Lower leg skin (tissue), 4 donors: ENCODE measurements at places on chromosomes 11 and 22.
A peak's percentile ranks its signal among the peaks of the same experiment; 100 is the strongest.

GRCh38 chr11:26144291-26144690, 187.6 kb upstream of the ANO3 start:
- DNase-seq: no peak

- no peak for DNase-seq
These were observed 58.6 kb downstream of the UVRAG start for GRCh38 chr11:75873417-75874221.

- no peak for DNase-seq
These were observed 101.8 kb upstream of the GAL start for GRCh38 chr11:68582416-68583040.

- DNase-seq: no peak
These were observed 4.1 kb downstream of the SYT13 start for GRCh38 chr11:45282081-45282480.

- no peak for DNase-seq
These were observed 993.4 kb upstream of the FAT3 start for GRCh38 chr11:91231226-91231625.

DNA sequence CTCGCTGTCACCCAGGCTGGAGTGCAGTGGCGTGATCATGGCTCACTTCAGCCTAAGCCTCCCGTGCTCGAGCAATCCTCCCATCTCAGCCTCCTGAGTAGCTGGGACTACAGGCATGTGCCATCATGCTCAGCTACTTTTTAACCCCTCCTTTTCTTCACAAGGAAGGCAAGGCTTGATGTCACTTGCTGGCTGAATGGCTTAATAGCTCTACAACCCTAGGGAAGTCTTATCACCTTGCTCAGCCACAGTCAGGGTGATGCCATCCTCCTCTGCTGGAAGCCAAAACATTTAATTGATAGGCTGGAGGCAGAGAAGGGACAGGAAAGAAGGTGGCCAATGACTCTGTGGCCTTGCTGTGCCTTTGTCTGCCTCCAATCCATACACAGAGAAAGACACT, 131.9 kb downstream of the MED15 start:
- DNase-seq: no peak

DNA sequence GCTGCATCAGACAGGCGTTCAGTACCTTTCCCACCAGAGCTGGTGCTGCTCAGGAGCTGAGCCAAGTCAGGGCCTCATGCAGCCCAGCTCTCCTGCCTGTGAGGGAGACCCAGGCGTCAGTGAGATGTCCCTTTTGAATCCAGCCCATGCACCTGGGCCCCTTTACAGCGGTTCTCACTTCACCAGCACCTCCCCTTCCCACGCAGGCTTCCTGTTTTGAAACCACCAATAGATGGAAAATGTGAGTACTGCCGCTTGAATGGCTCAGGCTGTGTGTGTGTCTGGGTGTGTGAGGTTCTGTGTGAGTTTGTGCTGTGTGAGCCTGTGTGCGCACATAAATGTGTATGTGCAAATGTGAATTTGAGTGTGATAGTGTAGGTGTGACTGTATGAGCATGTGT, 88.4 kb downstream of the UBASH3B start:
- peak; percentile 88 for DNase-seq

DNA sequence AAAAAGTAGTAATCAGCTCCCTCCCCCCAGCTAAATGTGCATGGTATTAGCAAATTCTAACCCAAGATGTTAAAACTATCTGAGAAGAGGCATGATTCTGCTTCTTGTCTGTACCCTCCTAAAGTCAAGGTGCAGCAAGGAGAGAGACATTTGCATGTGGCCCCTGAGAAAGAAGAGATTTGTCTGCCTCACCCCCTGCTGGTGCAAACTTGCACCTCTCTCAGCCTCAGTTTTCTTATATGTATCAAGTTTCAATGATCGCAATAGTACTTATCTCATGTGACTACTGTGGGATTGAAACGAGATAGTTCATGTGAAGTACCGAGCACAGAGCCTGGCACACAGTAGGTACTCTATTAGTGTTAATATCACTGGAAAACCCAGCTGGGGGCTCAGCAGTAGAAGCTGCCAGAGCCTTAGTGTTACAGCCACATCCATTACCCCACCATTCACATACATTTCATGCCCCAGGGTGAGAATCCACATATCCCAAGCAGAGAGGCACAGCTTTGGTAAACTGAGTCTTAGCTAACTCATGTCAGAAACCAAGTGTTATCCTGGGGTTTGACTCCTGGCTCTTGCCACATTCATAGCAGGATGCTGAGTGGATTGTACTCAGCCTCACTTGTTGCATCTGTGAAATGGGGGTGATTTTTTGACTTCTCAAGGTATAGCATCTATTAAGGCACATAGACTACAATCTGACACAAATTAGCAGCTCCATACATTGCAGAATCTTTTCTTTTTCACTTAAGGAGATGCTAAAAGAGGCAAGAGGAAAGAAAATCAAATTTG, 24.9 kb downstream of the CD44 start:
- DNase-seq: no peak

GRCh38 chr11:73262851-73263495, 9.2 kb upstream of the P2RY6 start:
- DNase-seq: no peak

GRCh38 chr11:91773090-91773489, 451.5 kb upstream of the FAT3 start:
- no peak for DNase-seq

DNA sequence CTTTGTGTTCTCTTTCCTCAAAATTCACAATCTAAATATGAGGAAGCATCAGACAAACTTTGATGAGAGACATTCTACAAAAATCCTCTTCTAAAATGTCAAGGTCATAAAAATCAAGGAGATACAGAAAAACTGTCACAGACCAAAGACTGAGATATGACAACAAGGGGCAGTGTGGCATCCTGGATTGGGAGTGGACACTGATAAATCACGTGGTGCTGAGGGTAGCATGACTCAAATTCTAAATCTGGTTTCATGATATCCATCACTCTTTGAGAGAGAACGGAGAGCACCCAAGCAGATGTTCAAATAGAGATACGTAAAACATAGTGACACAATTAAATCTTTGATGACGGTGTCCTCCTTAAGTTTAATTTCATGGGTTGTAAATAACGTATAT, 13.0 kb upstream of the CARD18 start:
- no peak for DNase-seq

- DNase-seq: no peak
These were observed 339.1 kb upstream of the B3GAT1 start for GRCh38 chr11:134751031-134751585.

GRCh38 chr11:130102301-130103249, 32.9 kb downstream of the APLP2 start:
- DNase-seq: peak; percentile 41

GRCh38 chr11:28447226-28447625, 339.0 kb downstream of the METTL15 start:
- no peak for DNase-seq

DNA sequence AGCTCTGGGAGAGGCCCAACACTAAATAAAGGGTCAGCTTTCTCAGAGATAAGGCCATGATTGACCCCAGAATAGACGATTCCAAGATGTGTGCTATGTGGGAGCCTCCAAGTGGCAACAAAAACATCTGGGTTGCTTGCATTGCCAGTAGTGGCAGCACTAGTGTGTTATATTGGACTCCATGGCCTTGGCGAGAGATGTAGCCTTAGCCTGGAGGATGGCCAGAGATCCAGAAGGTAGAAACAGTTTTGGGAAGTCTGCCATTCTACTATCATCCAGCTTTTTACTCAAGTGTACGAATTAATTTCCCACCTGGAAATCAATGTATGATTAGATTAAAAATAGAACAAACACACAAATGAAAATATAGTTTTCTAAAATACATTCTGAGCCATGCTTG, 3.0 kb downstream of the OR8D4 start:
- DNase-seq: no peak

DNA sequence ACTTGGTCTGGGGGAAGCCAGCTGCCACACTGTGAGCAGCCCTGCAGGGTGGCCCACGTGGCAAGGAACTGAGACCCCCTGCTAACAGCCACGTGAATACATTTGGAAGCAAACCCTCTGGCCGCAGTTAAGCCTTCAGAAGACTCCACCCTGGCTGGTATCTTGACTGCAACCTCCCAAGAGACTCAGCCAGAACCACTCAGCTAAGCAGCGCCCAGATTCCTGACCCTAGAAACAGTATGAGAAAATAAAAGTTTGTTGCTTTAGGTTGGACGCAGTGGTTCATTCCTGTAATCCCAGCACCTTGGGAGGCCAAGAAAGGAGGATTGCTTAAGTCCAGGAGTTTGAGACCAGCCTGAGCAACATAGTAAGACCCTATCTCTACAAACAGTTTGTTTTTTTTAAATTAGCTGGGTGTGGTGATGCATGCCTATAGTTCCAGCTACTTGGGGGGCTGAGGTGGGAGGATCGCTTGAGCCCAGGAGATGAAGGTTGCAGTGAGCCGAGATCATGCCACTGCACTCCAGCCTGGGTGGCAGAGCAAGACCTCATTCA, 8.7 kb downstream of the ZMAT5 start:
- DNase-seq: no peak

DNA sequence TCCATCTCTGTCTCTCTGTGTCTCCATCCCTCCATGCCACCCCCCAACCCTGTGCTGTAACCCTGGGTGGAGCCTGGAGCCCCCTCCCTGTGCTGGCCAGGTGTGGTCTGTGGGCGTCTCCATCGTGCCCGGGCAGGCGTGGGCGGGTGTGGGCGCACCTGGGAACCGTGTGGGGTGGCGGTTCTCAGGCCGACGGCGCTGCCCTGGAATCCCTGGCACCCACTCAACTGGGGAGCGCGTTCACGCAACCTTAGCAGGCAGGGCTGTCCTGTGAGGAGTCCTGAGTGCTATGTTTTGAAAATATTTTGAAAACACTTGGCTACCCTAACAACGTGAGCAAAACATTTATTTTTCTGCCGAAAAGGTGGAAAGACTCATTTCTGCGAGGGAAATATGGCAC, 4.7 kb downstream of the TNNT3 start:
- DNase-seq: no peak

GRCh38 chr22:20464096-20464614, 26.5 kb upstream of the SCARF2 start:
- no peak for DNase-seq

- DNase-seq: no peak
These were observed 122.3 kb downstream of the BRD1 start for GRCh38 chr22:49705216-49705971.

DNA sequence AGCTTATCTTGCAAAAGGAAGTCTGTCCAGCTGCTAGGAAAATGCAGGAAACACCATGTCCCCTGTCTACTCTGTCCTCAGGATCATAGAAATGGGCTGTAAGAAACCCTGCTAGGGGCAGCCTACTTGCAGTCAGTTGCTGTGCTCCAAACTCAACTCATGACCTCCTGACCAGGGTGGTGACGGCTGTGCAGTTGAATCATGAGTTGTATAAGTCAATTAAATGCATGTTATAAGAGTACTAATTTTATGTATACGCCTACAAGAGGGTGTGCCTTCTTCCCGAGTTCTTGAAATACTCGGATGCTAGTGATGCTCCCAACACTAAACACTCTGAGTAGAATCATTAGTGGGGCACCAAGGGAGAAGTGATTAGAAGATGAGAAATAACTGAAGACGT, 776.4 kb downstream of the OPCML start:
- DNase-seq: no peak

- no peak for DNase-seq
These were observed 1.2 kb upstream of the DUSP8 start for GRCh38 chr11:1573077-1573902.

GRCh38 chr11:131579932-131580387, 209.5 kb downstream of the NTM start:
- DNase-seq: no peak

- no peak for DNase-seq
These were observed 558.3 kb downstream of the BRD1 start for GRCh38 chr22:49269371-49269770.

DNA sequence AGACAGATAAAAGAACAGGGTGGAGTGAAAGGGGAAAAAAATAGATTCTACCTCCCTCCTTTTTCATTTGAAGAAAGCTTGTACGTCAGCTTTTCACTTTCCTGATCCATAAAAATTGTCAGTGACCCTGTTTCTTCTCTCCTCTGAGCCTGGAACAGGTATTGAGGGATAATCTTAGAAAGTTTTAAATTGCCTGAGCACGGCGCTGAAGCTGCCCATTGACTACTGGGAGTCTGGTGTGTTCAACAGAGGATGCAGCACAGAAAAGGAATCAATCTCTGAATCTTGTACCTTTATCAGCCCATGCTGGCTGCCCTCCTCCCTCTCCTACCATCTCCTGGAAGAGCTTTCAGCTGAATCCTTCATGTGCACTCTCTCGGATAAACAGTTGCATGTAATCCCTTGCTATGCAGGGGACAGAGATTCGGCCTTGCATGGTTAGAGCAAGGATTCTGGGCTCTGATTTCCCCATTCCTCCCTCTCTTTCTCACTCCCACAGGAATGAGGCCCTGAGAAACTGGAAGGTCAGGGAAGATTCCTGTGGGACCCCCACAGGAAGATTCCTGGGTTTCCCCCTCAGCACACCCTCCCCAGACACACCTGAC, 162.4 kb upstream of the SYN3 start:
- no peak for DNase-seq

GRCh38 chr11:61092280-61092766, 10.0 kb upstream of the CD5 start:
- no peak for DNase-seq

- no peak for DNase-seq
These were observed 1154.6 kb downstream of the JRKL start for GRCh38 chr11:97544431-97544830.

DNA sequence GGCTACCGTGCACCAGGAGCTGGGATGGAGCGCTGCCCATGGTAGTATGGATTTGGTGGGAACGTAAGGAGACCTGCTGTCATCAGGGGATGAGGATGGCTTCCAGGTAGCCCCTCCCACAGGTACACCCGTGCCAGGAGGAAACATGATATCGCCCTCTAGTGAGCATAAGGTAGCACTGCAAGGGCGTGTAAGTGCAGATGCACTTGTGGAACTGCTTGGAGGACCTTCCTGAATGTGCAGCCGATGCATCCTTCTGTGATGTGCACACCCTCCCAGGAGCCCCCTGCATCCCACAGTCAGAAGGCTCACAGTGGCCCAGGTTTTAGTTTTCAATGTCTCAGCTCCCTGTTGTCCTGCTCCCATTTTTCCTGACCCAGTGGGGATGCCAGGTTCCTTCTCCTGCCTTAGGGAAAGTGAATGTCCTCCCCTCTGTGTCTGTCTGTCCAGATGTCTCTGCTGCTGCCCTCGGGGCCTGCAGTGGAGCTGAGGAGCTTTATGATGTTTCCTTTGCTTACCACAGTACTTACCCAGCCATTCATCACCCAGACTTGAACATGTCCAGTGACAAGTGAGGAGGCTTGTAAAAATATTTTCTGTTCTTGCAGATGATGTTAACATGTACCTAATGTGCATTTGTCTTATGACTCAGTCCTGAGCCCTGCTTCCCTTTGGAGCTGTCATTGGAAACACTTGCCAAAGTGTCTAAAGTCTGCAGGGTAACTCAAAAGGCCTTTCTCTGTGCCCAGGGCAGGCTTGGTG, 49.2 kb downstream of the DBX1 start:
- DNase-seq: peak; percentile 42

- no peak for DNase-seq
These were observed 16.9 kb downstream of the MYO7A start for GRCh38 chr11:77144857-77145428.

GRCh38 chr11:116311206-116311605, 461.6 kb downstream of the BUD13 start:
- no peak for DNase-seq

GRCh38 chr11:11521306-11522002, 100.4 kb downstream of the GALNT18 start:
- no peak for DNase-seq
